DMS 273 treated with DMSO at 0.1 percent for 48 hours (cell line): ENCODE measurements at places on chromosomes 7 and 10.

DNA sequence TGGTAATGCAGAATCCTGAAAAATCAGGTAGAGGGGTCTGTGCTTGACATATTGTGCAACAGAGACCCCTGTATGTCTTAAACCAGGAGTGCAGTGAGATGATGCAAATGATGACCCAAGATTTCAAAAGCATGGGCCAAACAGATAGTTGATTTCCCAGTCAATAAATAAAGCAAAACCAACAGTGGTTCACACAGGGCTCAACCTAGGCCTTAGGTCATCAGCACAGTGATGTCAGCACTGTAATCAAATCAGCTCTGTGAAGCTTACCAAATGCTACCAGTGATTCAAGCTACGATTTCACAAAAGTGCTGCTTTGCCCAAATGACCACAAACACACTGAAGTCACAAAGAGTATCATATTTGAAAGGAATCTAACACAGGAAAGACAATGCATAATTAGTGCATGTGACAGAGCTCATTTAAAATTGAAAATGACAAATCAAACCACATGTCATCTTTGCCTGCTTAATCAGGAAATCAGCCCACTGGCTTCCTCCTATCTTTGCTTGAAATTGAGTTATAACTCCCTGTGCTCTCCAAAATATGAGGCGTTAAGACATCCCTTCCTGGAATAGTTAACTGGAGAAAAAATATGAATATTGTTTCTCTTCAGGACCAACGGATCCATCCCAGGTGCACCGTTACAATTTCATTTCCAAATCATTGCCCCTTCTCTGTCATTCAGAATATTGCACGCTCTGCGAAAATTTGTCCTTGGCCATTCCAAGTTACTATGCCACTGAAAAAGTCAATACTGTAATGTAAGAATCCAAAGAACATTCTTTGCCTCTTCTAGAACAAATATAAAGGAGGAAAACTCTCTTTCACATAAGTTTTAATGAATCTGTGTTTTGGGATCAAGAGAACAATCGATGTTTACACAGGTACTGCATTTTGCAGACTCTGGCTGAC lies 41.9 kb upstream of the ASL start:
- no peak for DNase-seq

DNA sequence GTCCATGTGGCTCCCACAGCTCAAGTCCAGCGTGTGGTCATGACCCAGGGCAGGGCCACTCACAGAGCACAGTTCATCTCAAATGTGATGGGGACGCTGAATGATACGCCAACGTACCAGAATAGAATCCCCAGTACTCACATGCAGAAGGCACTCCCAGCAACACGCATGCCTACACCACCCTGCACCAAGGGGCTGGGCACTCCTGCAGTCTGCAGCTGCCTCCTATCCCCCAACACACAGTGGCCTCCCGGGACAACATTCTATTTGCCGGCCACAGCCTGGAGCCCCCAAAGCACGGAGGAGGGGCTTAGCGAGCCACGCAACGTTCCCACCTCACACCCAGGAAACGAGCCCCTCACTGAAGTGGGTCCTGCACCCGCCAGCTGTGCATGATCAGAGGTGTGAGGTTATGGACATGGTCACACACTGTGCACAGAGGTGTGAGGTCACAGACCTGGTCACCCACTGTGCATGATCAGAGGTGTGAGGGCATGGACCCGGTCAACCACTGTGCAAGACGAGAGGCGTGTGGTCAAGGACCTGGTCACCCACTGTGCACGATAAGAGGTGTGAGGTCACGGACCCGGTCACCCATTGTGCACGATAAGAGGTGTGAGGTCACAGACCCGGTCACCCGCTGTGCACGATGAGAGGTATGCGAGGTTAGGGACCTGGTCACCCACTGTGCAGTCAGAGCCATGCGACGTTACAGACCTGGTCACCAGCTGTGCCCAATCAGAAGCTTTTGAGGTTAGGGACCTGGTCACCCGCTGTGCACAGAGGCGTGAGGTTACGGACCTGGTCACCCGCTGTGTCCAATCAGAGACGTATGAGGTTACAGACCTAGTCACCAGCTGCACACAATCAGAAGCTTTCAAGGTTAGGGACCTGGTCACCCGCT lies 182.8 kb downstream of the DIP2C start:
- DNase-seq: no peak

DNA sequence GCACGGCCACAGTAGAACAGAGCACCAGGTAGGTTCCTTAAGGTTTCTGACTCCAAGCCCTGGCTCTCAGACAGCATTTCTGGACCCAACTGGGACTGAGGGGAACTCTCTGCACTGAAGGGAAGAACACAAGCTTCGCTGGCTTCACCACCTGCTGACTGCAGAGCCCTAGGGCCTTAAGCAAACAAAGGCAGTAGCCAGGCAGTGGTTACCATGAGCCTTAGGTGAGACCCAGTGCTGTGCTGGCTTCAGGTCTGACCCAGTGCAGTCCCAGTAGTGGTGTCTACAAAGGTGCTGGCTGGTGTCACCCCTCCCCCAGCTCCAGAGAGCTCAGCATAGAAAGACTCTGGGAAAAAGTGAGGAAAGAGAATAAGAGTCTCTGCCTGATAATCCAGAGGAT lies 59.5 kb downstream of the SIRT1 start:
- no peak for DNase-seq

GRCh38 chr10:132545659-132546367 lies 8.2 kb downstream of the INPP5A start:
- no peak for DNase-seq

- DNase-seq: no peak
These were observed 186.1 kb downstream of the ZNF365 start for GRCh38 chr10:62560201-62560819.

- DNase-seq: no peak
These were observed 1.3 kb upstream of the BLOC1S2 start for GRCh38 chr10:100287756-100288155.

DNA sequence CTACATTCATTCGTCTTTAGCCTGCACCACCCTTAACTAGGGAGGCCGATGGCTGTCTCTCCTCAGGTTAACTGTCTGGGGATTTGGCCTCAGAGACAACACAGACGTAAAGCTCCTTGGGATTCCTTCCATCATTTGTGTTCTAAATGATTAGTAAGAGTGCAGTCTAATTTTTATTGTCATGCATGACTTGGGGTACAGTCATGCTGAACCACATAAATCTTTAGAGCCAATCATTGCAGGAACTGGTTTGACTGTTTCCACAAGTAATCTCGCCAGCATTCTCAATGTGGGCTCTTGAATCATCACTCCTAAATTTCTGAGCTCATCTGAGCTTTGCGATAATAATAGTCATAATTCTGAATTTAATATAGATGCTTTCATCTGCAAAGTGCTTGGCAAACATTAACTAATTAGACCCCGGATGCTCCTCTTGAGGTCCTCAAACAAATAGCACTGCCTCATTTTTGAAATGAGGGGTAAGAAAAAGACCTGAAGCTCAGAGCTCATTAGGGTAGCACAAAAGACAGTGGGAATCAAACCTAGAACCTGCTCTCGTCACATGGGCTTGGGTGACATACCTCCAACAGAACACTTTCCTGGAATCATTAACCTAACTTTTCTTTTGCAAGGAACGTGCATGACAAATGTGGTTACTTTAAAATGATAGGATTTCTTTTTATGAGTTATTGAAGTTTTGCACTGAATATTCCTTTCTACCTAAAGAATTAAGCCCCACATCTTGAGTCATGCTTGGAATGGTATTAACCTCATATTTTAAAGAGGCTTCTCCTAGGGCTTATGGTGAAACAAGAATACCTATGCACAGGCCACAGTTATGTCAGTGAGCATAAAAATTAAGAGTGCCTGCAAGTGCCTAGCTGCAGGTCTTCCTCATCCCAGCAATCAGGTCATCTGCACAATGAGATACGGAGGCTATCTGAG lies 118.9 kb upstream of the NRP1 start:
- DNase-seq: no peak

- DNase-seq: no peak
These were observed 7.9 kb downstream of the STMP1 start for GRCh38 chr7:135670179-135670578.

DNA sequence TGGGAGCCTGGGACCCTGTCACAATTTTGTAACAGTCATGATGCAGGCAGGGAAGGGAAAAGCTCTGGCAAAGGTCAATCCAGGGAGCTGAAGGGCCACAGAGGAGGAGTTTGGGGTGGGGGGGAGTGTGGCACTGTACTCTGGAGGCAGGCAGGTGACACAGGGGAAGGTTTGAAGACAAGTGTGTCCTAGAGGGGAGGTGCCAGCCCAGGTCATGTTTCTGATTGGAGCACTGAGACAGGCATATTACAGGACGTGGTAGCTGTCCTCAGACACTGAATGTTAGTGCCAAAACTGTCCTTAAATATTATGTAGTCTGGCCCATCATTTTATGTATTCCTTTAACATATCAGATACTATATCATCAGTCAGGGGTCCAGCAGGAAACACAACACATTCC lies 75.6 kb upstream of the LRRC4 start:
- DNase-seq: no peak

GRCh38 chr10:117514971-117515370 lies 27.6 kb upstream of the EMX2 start:
- no peak for DNase-seq

GRCh38 chr7:126799541-126799940 lies 453.2 kb downstream of the GRM8 start:
- no peak for DNase-seq

- no peak for DNase-seq
These were observed 49.5 kb downstream of the ASAH2B start for GRCh38 chr10:50788951-50789945.

DNA sequence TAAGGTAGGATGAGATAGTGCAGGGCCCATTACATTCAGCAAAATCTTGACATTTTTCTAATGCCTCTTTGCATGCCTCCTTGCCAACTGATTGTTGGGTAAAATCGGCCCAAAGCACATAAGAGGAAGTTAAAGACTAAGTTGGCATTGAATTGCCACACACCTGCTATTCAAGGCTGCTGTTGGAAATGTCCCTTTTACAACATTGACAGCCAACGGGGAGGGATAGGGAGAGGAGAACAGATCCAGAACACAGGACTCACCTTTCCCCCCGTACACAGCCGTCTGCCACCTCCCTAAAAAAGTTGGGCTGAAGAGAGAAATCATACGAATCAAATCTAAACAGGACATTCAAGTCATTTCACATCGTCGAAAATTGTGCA lies 695 bp downstream of the FAM237B start:
- no peak for DNase-seq

GRCh38 chr7:22651534-22652243 lies 75.3 kb upstream of the IL6 start:
- no peak for DNase-seq

GRCh38 chr10:126179637-126180036 lies 208.6 kb downstream of the ADAM12 start:
- DNase-seq: no peak

DNA sequence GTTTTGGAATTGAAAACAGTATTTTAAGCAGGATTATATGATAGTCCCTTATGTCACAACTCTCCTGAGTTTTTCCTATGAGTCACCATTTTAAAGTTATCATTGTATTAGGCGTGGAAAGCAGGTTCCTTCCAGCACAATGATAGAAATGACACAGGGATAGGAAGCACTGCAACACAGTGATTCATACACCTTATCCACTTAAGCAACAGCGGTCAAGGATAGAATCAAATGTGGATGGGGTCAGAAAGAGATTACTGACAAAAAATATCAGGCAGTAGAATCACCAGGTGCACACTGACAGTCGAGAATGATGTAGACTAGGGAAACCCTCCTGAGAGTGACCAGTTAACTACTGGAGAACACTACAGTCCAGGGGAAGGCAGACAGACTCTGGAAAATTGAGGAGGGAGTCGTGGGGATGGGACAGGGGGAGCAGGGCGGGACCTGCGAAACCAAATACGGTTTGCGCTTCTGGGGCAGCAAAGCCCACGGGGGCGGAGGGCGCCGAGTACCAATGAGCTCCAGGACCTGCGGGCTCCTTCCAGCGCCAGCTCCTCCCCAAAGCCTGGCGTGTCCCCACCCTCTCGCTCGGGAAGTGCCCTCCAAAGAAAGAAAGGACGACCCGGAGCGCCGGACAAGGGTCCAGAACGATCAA lies 479 bp downstream of the PNPLA8 start:
- DNase-seq: peak; percentile 95
